ENCODE measurements at places on chromosomes 13 and 19.

DNA sequence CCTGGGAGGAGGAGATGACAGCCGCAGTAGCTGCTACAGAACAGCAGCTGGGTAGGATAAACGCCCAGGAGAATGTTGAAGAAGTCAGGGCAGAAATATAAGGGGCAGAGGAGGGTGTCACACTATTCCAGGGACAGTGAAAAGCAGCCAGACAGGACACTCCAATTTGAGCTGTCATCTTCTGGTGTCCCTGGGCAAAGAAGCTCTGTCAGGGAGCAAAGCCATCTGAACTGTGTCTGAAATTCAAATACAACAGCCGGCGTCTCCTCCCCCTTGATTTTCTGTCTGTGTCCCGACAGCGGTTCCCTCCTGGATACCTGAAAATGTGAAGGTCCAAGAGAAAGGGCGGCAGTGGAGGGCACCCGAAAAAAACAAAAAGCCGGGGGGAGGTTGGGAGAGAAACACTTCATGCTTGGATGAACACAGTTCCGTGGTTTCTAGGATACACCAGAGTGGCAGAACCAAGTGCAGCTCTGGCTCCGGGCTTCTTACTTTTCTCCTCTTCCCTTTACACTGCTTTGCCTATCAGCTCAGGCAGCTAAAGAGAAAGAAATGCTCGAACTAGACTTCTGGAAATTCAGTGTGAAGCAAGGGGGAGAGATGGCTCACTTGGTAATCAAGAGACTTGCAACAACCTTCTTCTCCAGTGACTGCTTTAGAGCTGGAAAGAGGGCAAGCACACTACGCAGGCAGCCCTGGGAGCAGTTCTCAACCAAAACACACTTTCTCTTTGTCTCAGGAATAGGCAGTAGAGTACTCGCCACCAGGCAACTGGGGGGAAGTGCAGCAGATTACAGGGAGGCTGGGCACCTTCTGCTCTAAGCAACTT lies 465.6 kb downstream of the ITGBL1 start:
- DNase-seq, result no peak

GRCh38 chr13:51726446-51727193 lies 77.3 kb downstream of the DHRS12 start:
- DNase-seq, result no peak

GRCh38 chr19:8850488-8850887 lies 18.3 kb downstream of the MBD3L1 start:
- DNase-seq, result no peak

- DNase-seq, result no peak
Observed at GRCh38 chr13:68895696-68896095, 1211.9 kb upstream of the ATXN8OS start.

DNA sequence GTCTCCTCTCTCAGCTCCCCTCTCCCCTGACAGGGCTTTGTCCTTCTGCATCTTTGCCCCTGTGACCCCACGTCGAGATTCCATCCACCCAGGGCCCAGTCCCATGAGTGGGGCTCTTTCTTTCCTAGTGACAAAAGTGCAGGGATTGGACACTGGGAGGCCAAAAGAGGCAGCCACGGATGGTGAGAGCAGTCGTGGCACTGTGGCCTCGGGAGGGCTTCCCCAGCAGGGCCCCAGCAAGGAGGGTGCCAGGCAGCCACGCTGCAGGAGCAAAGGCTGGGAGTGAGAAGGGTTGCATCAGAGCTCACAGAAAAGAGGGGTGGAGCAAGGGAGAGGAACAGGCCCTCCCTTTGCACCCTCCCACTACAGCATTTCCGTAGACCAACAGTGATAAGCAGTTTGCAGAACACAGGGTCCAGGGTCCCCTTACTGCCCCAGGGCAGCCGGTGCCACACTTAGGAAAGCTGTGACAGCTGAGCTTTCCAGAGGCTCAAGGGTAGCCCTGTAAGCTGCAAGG lies 4.9 kb downstream of the ZSCAN1 start:
- DNase-seq, result no peak

Measured in stimulated activated effector memory CD8-positive, alpha-beta T cell treated with anti-CD3 and anti-CD28 coated beads, Interleukin-12 subunit alpha, Interleukin-12 subunit beta, amount 100 ng/mL, for 72 hours (primary cell).